ENCODE measurements at places on chromosomes 7 and 10.

DNA sequence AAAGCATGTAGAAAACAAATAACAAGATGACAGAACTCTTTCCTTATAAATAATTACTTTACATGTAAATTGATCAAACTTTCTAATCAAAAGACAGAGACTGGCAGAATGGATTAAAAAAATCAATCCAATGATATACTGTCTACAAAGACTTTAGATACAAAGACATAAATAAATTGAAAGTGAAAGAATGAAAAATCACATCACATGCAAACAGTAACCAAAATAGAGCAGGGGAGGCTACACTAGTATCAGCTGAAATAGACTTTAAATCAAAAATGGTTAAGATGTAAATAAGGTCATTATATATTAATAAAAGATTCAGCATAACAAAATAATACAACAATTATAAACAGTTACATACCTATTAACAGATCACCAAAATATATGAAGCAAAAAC, 97.3 kb downstream of the SNX13 start:
- no peak for DNase-seq

DNA sequence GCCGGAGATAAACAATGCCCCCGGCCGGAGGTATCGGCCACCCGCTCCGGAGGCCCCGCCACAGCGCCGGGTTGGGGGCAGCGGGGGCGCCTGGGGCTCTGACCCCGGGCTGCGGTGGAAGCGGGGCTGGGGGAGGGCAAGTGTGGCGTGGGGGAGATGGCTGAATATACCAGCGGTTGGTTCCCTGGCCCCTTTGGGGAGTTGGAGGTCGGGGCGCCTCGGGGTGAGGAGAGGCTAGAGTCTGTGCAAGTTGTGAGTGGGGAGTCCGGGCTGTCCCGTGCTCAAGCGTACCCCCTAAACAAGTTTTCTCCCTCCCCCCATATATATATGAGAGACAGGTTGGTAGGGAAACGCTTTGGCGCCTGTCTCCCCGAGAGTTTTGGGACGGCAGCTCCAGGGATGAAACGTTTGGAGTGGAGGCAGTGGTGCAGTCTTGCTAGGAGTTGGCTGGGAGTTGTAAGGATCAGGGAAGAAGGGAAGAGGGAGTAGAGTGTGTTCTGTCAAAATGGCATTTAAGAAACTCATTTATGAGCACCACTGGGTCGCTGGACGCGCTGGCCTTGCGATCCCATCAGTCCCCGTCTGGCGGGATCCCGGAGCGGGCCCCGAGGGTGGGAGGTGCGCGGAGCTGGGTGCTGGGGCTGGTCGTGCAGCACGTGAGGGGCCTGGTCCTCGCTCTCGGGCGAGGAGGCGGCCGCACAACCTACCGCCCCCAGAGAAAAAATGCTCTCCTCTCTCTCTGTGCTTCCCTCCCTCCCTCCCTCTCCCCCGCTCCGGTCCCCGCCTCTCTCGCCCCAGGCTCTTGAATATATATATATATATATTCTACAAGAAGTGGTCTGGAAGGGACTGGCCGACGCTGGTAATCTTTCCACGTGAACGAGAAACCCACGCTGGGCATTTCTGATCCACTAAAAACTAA, 1.1 kb downstream of the TET1 start:
- DNase-seq = no peak

DNA sequence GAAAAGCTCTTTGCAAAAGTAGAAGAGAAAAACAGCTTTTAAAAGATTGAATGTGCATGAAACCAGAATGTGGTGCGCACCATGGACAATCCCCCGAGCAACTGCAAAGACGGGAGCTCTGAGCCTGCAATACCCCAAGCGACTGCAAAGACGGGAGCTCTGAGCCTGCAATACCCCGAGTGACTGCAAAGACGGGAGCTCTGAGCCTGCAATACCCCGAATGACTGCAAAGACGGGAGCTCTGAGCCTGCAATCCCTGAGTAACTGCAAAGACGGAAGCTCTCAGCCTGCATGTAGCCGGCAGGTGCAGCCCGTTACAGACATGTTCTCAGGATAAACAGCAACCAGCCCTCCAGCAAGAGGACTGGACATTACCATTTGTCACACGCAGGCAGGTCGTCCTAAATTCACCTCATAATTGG, 6.2 kb downstream of the ZNF775 start:
- no peak for DNase-seq

DNA sequence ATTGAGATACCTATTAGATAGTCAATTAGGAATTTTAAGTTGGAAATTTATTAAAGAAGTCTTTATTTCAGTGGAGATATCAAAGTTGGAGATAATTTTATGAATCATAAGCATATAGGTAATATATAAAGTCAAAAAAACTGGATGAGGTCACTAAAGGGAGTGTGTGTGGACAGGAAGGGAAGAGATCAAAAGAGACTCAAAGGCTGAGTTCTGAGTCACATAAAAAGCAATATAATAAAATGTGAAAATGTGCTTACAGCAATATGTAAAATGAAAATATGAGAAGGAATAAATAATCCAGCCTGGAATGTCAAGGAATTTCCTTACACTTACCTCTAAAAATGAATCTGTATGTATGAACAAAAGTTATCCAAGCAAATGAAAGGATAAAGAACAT, 583.3 kb upstream of the SORCS1 start:
- DNase-seq = no peak

- DNase-seq = no peak
These were observed 791.7 kb downstream of the REEP3 start for GRCh38 chr10:64312876-64313275.

DNA sequence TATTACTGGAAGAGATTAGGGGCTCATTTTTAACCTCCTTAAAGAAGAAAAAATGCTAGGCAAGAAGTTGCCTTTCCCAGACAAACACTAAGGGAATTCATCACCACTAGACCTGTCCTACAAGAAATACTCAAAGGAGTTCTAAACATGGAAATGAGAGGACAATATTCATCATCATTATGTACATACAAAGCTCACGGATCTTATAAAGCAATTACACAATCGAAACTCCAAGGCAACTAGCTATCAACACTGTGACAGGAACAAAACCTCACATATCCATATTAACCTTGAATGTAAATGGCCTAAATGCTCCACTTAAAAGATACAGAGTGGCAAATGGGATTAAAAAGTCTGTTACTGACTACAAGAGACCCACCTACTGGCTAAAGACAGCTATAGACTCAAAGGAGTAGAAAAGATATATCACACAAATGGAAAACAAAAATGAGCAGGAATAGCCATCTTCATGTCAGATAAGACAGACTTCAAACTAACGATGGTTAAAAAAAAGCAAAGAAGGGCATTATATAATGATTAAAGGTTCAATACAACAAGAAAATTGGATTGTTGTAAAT, 246.6 kb downstream of the ADRA2A start:
- DNase-seq = no peak

- no peak for DNase-seq
These were observed 415.9 kb downstream of the RPS24 start for GRCh38 chr10:78449554-78449953.

DNA sequence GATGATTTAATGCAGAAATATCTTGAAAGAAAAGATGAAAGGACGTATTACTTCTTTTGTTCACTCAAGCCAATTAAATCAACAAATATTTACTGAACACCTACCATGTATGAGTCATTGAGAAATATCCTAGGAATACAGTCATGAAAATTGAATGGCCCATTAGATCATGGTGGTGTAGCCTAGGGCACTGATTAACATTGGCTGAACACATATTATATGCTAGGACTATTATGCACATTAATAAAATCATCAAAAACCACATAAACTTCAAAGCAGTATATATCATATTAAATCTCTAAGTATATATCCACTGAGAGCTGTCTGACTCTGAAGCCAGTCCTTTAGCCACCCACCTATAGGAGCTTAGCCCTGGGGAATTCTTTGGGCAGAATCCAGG, 41.8 kb downstream of the FAM204A start:
- DNase-seq = no peak

GRCh38 chr10:6009961-6010360, 32.6 kb upstream of the IL15RA start:
- no peak for DNase-seq

DNA sequence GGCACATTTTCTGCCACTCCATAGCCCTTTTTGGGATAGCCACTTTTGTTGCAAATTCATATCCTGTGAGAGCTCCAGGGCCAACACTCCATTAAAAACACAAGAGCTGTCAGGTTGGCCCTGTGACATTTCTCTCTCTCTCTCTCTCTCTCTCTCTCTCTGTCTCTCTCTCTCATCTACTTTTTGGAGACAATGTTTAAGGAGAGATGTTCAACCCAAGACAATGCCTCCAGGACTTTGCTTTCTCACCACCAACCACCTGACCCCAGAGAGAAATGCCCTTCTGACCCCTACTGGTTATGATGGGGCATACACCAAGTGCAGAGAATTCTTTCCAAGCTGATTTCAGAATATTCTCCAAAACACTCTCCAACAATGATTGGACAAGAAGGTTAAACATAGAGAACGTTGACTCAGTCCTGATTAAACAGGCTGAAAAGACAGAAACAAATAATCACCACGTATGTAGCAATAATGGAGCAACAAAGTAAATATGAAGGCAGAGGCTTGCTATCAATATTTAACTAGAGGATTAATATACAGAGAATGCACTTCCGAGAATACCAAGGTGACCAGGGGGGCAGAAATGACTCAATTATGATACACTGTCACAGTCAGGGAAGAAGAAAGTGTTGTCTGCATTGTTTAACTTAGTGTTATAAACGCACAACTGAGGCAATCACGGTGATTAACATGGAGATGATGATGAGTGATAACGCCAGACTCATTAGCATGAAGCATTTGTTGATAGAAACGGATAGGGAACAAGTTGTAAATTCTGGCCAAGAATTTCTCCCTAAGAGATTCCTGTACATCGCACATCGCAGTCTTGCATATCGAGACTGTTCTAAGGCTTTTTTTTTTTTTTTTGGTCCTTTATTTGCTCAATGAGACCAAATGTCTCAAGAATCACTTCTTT, 178.5 kb downstream of the NRP1 start:
- DNase-seq = peak; percentile 49

- no peak for DNase-seq
These were observed 33.3 kb downstream of the CHCHD3 start for GRCh38 chr7:133048589-133048988.

DNA sequence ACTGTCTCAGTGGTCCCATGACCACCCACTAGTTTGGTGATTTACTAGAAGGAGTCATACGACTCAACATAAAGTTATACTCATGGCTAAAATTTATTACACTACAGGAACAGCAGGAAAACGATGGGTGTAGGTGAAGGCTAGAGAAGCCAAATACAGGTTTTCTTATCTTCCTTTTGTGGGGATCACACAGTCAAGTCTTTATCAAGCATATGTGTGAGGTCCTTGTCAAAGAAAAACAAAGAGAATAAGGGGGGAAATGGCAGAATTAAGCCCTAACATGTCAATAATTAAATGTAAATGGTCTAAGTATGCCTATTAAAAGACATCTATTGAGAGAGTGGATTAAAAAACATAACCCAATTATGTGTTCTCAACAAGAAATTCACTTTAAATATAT, 47.8 kb upstream of the UBN2 start:
- no peak for DNase-seq

DNA sequence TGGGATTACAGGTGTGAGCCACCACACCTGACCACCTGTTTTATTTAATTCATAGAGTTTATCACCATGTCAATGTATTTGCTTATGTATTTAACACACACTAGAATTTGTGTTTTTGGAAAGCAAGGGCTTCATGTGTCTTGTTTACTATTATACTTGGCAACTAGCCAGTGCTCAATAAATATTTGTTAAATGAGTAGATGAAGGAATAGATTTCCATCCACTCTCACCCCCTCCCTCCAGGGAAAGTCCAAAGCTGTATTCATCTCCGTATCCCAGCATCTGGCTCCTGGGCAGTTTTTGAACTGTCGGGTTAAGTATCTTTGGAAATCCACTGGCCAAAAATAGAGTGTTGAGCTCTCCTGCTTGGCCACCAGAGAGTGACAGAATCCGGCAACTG, 4.6 kb upstream of the RADIL start:
- no peak for DNase-seq

DNA sequence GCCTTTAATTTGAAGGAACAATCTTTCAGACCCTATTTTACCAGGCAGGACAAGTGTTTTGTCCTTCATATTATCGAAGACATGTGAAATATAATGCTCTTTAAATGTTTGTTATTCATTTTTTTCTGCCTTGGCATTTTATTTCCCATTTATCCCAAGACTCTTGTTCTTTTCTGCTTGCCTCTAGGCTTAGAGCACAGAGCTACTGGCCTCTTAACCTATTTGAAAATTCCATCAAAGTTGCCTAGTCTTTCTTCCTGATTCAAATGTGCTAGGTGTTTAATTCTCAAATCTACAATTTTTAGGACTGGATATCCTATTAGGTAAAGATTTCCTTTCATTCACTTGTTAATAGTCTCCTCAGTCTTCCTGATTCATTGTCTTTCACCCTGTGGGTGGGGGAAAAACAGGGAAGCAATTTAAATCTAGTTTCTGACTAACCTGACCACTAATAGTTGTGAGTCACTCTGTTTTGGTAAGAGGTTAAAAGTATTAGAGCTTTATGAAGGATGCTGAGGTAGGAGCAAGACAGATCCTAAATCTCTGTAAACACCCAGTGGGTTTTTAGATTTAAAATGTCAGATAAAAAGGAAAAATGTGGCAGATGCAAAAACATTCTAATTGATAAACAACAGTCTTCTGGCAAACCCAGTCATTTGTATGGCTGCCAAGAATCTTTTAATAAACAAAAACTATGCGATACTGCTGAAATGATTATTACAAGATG, 1.5 kb downstream of the LIPK start:
- peak; percentile 14 for DNase-seq

GRCh38 chr7:21450076-21450475, 22.2 kb downstream of the SP4 start:
- DNase-seq = no peak

DNA sequence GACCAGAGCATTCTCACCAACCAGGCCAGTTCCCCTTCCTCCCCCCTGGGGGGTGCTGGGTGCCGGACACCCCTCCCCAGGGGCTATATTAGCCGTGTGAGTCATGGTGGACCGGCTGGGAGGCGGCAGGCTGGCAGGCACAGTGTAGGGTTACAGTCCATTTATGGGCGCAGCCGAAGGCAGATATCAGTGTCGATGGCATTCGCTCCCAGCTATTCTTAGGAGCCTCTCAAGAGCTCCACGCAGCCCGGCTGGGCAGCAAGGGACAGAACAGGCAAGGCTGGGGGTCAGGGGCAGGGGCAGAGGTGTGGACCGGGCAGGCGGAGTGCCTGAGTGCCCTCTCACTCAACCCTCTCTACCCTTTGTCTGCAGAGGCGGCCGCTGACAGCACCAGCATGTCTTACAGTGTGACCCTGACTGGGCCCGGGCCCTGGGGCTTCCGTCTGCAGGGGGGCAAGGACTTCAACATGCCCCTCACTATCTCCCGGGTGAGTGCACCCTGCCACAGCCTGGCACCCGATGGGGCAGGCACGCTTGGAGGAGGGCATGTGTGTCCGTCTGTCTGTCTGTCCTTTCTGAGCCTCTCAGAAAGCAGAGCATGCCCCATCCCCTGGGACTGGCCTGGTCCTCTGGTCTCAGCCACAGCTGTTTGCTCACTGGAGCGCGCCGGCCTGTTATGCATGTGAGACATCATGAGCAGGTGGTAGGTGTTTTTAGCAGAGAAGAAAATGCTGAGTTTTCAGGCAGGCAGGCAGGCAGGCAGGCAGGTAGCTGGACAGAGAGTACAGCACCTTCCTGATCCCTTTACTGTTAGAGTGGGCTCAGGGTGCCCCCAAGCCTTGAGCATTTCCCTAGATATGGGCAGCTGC, at the start of gene LDB3:
Gene LDB3 (plus strand): TSS at position 215 of the 869 bp plus-strand sequence. CDS start 181 bp downstream, at position 396.
- no peak for DNase-seq
